Sigmoid colon (tissue), 7 donors: ENCODE measurements at places on chromosomes 6 and 20. TPM values are rescaled to one million over a fixed set of nuclear protein-coding genes. Genes with fewer than 3 reads are reported as not detected.
A peak's percentile ranks its signal among the peaks of the same experiment; 100 is the strongest.

GRCh38 chr6:3286641-3287171, 28.0 kb downstream of the PSMG4 start:
- H3K4me3 ChIP-seq = no peak overlapping the region
- no peaks in the 10 kb centered on the region for H3K36me3 ChIP-seq
- no peak overlapping the region for H3K27ac ChIP-seq
- peak; percentile 63 for DNase-seq
- H3K4me1 ChIP-seq = no peaks in the 10 kb centered on the region

DNA sequence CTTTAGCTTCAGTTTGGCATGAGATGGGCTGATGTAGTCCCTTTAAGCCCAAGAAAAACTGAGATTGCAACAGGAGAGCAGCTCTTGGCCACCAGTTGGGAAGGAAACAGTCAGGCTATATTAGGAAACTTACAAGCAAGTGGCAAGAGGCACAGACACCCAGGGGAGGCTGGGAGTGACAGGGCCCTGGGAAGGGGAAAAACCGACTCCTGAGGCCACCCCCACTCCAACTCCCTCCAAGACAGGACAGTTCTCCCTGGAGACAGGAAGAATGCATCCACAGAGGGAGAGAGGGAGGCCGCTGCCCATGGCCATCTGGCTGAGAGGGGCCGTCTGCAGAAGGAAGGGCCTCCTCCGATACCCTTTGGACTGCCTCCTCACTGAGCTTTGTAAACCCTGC, 20.5 kb downstream of the JPH2 start:
- no peaks in the 10 kb centered on the region for H3K27me3 ChIP-seq
- DNase-seq = no peak
- peaks cover 73% of the 10 kb centered on the region for H3K4me1 ChIP-seq
- peak overlapping the region; percentile 91 for H3K27ac ChIP-seq
- H3K36me3 ChIP-seq = no peaks in the 10 kb centered on the region

Gene OTOR
- not detected for total RNA-seq

Gene SLC32A1
- not detected for total RNA-seq

Gene OSTM1
- total RNA-seq = 82.6 TPM
